ENCODE measurements at places on chromosomes 7 and 10. TPM values are rescaled to one million over a fixed set of nuclear protein-coding genes. Genes with fewer than 3 reads are reported as not detected.

The TMEM176A gene
- total RNA-seq: not detected

The OLAH gene
- total RNA-seq: 0.33 TPM

The STMP1 gene
- 7.9 TPM for total RNA-seq

The CNPY1 gene
- total RNA-seq: not detected

The OPN1SW gene
- total RNA-seq: not detected

The GDF10 gene
- total RNA-seq: not detected

The PRKG1 gene
- total RNA-seq: 4.1 TPM

The KCNMA1 gene
- total RNA-seq: 0.05 TPM

The PNLIPRP2 gene
- not detected for total RNA-seq

The ATG9B gene
- total RNA-seq: 0.28 TPM

The CLRN3 gene
- total RNA-seq: 0.19 TPM

The CNNM2 gene
- total RNA-seq: 6.3 TPM

The SH3PXD2A gene
- 2.4 TPM for total RNA-seq

The GNAI1 gene
- 36.2 TPM for total RNA-seq

The ZYX gene
- total RNA-seq: 57.2 TPM

The THNSL1 gene
- 4.3 TPM for total RNA-seq

The SAMD9 gene
- 24.4 TPM for total RNA-seq

The TUBB8 gene
- total RNA-seq: 0.09 TPM

The IFIT2 gene
- total RNA-seq: 9.6 TPM

The ZNF503 gene
- 1.2 TPM for total RNA-seq

The CPA1 gene
- total RNA-seq: not detected

The HYAL4 gene
- total RNA-seq: not detected

The TMEM209 gene
- 4.6 TPM for total RNA-seq

The CLDN3 gene
- total RNA-seq: 1.4 TPM

The INSYN2A gene
- not detected for total RNA-seq

The NYAP1 gene
- 5.4 TPM for total RNA-seq

The CRTAC1 gene
- total RNA-seq: 1.3 TPM

The MBL2 gene
- not detected for total RNA-seq

The PIK3AP1 gene
- total RNA-seq: 0.14 TPM

The ADRB1 gene
- total RNA-seq: 19.0 TPM

The GIMAP1 gene
- total RNA-seq: 28.2 TPM

The ARHGAP22 gene
- 19.0 TPM for total RNA-seq

The SPDYE1 gene
- not detected for total RNA-seq

The GSTK1 gene
- 110 TPM for total RNA-seq

The NODAL gene
- total RNA-seq: not detected

The TMEM120A gene
- total RNA-seq: 43.4 TPM

The GIMAP4 gene
- total RNA-seq: 408 TPM

The HSPA12A gene
- total RNA-seq: 0.68 TPM
